ENCODE measurements at places on chromosomes 2 and 18.

DNA sequence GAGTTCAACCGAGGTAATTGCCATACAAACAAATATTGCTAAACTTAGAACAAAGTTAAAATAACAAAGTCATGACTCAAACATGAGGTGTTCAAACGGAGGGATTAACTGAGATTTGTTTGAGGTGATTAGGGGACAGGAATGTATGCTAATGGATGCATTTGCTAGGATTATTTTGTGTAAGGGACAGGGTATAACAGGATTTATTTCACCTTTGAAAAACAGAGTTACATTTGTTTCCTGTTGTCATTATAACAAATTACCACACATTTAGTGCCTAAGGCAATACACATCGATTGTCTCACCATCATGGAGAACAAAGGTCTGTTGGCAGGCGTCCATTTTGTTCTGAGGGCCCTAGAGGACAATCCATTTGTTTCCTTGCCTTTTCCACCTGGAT, 304.3 kb upstream of the CNTNAP5 start:
- DNase-seq: no peak

GRCh38 chr2:60628615-60629304, 75.3 kb upstream of the BCL11A start:
- DNase-seq: no peak

GRCh38 chr18:12423393-12423792, 15.7 kb downstream of the PRELID3A start:
- DNase-seq: no peak

GRCh38 chr2:65495251-65495877, 63.0 kb upstream of the SPRED2 start:
- no peak for DNase-seq

- DNase-seq: no peak
These were observed 8.4 kb upstream of the SATB2 start for GRCh38 chr2:199465988-199466691.

DNA sequence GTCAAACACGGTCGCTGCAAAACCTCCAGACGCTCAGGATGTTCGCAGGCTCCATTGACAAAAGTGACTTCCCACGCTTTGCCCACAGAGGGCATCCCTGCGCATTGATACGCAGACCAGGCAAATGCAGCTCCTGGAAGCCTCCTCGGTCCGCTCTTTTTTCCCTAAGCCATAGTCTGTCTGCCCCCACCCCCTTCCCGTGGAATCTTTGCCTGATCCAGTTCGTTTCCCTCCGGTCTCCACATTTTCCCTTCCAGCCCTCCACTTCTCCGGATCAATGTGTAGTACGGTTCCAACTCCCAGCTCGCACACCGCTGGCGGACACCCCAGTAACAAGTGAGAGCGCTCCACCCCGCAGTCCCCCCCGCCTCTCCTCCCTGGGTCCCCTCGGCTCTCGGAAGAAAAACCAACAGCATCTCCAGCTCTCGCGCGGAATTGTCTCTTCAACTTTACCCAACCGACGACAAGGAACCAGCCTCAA, at the start of gene DCC:
DCC (plus strand) TSS at position 307 of the 481 bp plus-strand sequence. CDS start 591 bp downstream, outside the sequence.
- no peak for DNase-seq
